ENCODE measurements at places on chromosomes 3 and 15.
A peak's percentile ranks its signal among the peaks of the same experiment; 100 is the strongest.

- peak; percentile 75 for DNase-seq
These were observed 72.3 kb downstream of the CORO2B start for GRCh38 chr15:68650901-68651709.

DNA sequence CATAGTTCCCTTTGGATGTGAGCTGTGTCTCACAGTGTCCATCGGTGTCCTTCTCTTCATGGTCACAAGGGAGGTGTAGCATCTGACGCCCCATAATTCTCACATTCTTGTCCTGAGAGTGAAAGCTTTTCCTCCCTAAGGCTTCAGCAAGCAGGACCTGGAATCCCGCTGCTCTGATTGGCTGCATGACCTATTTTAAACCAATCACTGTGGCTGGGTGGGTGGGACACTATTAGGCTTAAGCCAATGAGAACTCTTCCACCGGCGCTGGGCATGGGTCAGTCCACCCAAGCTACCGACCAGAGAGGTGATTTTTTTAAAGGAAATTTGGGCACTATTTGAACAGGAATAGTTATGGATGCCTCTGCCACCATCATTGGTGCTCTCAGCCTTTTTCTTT lies 385.9 kb downstream of the MFSD1 start:
- no peak for DNase-seq

- no peak for DNase-seq
These were observed 49.7 kb downstream of the TMEM39A start for GRCh38 chr3:119413603-119414280.

GRCh38 chr3:190366133-190366532 lies 21.8 kb upstream of the CLDN16 start:
- no peak for DNase-seq

GRCh38 chr15:96316953-96317629 lies 13.4 kb upstream of the NR2F2 start:
- DNase-seq: no peak

GRCh38 chr15:31461375-31461774 lies 134.7 kb downstream of the KLF13 start:
- no peak for DNase-seq

- no peak for DNase-seq
These were observed 6.0 kb upstream of the FNDC3B start for GRCh38 chr3:172033396-172033795.

- DNase-seq: no peak
These were observed 602.6 kb downstream of the MCTP2 start for GRCh38 chr15:94834000-94834399.

GRCh38 chr3:100932491-100932890 lies 60.7 kb downstream of the ABI3BP start:
- DNase-seq: no peak

DNA sequence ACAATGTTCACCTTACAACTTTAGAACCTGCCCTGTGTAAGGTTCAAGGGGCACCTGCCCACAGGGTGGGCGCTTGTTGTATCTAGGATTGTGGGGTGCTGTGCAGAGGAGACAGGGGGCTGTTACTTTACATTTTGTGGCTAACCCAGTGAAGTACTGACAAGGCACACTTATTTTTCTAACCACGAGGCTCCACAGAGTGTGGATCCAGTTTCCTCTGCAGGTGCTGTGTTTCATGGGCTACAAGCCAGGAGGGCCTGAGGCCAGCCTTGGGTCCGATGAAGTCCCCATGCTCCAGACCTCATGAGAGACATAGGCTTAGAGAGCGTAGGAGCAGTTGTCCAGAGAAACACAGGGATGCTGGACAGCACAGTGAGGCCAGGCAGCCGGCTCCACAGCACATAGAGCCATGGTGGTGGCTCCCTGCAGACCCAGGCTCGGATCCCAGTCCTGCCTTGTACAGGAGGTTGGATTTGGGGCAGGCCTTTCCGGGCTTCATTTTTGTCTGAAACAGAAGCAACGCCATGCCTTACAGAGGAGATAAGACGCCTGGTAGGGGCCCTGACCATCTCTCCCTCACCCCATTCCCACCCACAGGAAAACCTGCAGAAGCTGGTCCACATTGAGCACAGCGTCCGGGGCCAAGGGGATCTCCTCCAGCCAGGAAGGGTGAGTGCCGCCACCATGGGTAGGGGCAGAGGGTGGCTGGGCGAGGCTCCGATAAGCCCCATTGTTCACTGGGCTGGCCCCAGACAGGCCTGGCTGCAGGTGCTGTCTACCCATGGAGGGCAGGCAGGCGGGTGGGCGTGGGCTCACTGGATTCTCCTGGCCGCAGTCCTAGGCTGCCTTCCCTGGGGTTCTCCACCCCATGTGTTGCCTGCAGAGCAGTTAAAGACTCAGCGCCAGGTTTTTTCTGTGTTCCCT lies 40.1 kb upstream of the NR2C2 start:
- DNase-seq: no peak

GRCh38 chr3:106617276-106617675 lies 748.5 kb upstream of the CBLB start:
- DNase-seq: no peak

DNA sequence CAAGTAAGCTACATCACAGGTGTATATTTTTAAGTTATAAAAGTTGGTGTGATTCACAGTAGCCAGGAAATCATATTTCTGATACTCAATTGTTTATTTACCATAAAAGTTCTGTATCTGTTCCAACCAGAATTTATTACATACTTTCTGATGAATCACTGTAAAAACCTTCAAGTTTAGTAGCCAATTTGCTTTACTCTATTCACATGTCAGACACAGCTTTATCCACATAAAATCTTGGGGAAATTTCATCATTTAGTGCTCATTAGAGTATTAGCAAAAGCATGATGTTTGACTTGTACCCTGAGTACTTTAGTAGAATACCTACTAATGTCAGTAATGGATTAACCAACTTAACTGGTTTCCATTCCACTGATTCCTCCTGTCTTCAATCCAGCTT lies 249.8 kb downstream of the POLQ start:
- no peak for DNase-seq

DNA sequence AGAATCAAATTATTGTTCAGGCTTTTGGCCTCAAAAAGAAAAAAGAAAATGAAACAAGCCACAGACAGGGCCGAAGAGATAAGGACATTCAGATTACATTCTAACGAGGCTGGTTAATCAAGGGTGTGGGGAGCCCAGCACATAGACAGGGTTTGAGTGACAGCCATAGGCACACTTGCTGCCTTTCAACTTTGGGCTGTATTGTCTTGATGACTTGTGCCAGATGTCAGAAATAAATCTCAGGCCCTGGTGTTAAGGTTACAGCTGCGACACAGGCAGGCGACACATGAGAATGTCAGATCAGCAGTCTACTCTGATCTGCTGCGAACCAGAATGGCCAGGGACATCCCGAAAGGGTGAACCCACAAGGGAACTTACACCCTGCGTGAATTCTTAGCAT lies 231.2 kb upstream of the ARRDC4 start:
- peak; percentile 23 for DNase-seq

- no peak for DNase-seq
These were observed 20.3 kb upstream of the PLSCR4 start for GRCh38 chr3:146271180-146271579.

GRCh38 chr3:9791790-9792404 lies 376 bp downstream of the TADA3 start:
- DNase-seq: no peak

All from neural crest cell (in vitro differentiated cells).